Activated T-cell treated with anti-CD3 and anti-CD28 coated beads, Interleukin-2, amount 50 U/mL, for 48 hours (primary cell): ENCODE measurements at places on chromosomes 4 and X.
A peak's percentile ranks its signal among the peaks of the same experiment; 100 is the strongest.

DNA sequence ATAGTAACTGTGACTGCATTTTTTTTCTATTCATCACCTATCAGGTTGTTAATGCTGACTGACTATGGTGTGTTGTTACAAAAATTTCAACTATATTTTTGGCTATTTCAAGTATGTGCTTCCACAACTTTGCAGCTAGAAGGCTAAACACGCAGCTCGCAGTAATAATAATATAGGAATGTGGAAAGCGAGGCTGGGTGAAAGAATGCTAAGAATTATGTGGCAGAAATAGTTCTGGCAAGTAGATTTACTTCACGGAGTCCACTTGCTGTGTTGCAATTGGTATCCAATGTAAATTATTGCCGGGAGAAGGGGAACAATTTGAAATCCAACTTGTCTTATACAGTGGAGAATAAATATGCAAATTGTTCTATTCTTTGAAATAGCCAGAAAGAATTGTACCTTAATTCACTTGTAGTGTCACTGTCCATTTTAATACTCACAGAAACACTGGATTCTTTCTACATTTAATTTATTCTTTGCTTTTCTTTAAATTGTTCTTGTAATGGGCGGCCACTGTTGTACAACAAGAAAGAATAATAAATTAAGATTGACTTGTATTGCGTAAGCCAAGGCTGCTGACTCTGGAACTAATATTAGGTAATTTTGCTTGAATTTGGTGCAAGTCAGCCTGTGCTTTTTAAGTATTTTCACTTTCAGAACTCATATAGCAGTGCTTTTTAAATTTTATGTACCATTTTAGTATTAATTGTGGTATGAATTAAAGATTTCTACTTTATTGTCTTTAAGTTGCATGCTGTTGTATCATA, 154.9 kb downstream of the FRMPD4 start:
- no peak for DNase-seq

DNA sequence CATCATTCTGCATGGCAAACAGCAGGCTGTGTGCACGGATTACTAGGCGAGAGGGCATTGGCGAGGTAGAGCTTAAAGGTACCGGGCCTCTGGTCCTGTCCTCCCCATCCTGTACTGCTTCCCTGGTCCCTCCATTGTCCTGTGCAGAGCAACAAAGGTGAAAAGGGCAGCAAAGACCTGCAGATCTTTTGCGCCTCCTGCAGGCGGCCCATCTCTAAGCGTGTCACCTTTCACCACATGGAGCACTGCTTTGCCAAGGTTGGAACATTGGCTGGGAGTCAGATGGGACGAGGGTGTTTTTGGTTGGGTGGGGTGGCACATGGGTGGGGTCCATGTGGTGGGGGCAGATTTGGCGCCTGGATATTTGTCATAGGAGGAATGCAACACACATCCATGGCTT, 64.7 kb upstream of the UXT start:
- DNase-seq: peak; percentile 52

DNA sequence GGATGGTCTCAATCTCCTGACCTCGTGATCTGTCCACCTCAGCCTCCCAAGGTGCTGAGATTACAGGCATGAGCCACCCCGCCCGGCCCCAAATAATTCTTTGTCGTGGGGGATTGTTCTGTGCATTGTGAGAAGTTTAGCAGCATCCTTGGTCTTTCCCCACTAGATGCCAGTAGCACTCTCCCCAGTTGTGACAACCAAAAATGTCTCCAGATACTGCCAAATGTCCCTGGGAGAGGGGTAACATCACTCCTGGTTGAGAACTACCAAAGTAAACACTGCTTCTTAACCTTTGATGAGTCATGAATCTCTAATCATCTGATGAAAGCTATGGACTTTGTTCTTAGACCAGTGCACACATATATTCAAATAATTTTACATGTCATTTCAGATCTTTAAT, 90.7 kb upstream of the BRS3 start:
- DNase-seq: no peak

GRCh38 chr4:89123451-89123851, 12.1 kb downstream of the TIGD2 start:
- DNase-seq: no peak

DNA sequence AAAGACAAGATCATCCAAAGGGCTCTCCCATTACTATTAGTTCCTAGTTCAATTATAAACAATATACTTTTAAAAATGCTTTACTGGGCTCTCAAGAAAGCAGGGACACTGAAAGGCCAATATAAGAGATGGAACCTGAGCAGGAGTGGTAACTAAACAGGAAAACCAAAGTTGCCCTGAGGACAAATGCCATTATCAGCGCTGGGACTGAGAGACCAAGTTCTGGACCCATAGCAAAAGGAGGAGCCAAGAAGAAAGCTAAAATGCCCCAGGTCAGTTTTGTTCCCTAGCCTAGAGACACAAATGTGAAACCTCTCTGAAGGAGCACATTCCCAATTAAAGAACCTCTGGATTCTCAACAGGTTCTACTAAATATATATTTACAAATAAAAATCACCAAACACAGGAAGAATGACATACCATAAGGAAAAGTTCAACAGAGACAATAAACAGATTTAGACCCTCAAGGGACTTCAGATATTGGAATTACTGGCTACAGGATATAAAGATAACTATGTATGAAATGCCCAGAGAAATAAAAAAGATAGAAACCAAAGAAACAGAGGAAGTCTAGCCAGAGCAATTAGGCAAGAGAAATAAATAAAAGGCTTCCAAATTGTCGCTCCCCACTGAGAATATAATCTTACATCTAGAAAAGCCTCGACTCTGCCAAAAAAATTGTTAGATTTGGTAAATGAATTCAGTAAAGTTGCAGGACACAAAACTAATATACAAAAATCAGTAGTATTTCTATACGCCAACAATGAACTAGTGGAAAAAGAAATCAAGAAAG, 67.1 kb downstream of the KLHL8 start:
- DNase-seq: no peak

- no peak for DNase-seq
These were observed 115.9 kb downstream of the MAGEC2 start for GRCh38 chrX:142089193-142089592.

DNA sequence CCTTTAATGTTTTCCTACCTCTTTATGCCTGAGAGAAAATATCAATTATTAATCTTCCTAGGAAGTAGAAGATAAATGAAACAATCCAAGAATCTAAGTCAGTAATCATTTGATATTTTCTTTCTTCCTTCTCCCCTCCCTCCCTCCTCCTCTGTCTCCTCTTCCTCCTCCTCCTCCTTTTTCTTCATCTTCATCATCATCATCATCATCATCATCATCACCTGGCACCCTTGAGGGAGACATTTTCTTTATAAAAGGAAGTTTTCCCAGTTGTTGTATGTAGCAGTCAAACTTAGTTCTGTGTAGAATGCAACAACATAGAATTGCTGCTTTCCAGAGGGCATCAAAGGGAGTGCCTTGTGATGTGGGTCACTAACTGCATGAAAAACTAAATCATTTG, 100.1 kb downstream of the SLC10A6 start:
- DNase-seq: no peak

DNA sequence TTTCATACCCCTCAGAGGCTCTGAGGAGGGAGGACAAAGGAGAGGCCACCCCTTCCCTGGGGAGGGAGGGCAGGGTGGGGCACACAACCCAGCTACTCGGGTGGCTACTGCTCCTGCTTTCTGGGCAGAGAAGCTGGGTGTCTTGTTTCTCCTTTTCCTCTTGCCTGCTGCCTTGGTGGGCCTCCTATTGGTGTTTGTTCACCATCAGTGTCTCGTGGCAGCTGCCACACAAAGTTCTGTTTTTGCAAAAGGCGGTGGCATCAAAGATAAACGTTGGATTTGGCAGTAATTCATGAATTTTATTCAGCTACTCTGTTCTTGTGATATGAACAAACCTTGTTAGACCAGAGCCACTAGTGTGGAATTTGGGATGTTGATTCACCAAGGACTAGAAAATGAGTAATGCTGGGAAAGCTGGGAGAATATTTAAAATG, 153.0 kb upstream of the SCML1 start:
- DNase-seq: no peak

DNA sequence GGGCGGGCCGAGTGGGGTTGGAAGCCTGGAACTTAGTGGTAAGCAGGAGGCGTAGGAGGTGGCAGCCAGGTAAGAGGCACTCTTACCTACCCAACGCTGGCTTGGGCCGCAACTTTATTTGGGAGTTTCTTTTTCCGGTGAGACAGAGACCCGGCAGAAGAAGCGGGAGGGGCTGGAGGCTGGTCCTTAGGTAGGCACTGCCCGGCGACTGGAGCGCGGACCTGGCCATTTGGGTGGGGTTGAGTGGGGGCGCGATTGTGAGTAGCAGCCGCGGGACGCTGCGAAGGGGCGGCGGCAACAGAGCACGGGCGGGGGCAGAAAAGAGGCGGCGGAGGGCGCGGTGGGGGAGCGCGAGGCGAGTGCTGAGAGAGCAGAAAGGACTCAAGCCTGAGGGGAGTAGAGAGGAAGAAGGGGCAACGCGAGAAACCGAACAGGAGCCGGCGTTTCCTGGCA, 334 bp upstream of the POU4F2 start:
- no peak for DNase-seq

- DNase-seq: peak; percentile 74
These were observed 1.2 kb downstream of the CPEB2 start for GRCh38 chr4:15003401-15003890.

- no peak for DNase-seq
These were observed 21.9 kb upstream of the RP2 start for GRCh38 chrX:46814966-46815365.

GRCh38 chrX:31449081-31449480, 377.2 kb upstream of the FTHL17 start:
- DNase-seq: no peak

DNA sequence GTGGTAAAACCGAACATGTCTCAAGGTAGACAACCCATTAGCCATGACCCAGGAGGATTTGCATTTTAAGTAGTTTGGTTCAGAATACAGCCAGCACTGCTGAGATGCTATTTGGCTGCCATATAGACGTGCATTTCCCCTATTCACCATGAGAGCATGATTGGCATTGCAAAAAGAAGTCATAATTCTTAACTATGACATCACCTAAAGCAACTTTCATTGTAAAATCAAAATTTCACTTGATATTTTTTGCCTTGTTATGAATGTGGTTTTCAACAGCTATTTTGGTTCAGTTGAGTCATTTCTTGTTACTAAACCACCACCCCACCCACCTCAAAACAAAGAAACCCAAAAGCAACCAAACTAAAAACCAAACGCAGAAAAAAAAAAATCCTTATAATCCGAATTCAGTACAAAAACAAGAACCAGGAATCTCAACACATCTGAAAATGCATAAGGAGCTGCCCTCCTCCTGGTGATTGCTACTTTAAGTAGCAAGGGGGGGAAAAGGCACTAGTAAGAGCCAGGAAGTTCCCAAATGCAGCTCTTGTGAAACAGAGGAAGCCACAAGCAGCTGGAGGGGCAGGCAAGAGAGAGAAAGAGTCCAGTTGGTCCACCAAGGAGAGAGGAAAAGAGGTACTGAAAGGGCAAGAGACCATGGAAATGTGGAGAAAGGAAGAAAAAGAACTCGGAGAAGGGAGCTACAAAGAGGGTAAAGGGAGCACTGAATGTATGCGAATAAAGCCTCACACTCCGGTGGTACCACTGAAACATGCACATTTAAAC, 3.1 kb downstream of the SLITRK4 start:
- no peak for DNase-seq

GRCh38 chr4:178672512-178672911, 1230.3 kb upstream of the AGA start:
- DNase-seq: no peak

DNA sequence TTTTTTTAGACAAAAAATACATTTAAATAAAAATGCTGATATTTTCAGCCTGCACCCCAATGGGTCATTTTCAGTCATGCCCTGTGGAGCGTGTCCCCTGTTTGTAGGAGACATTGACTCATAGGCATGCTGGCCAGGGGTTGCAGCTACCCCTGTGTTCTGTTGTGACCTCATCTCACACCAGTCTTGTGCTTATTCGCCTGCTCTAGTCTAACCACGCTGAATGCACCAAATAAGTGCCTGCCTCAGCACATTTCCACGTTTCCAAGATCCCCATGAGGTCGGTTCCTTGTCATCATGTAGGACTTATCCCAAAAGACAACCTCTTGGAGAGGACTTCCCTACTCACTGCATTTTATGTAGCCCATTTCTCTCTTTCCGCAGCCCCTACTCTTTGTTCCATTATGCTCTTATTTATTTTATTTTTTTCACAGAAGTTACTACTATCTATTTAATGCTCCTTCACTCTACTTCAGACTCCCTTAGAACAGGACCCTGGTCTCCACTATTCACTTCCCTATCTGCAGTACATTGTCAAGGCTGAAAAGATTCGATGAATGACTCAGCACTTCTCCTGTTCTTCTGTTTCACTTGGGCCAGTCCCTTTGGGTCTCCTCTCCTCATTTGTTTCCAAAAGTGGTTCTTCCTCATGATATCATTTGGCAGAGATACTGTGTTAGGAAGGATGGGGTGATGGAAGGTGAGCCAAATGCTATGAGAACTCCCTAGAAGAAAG, 109.7 kb downstream of the MSL3 start:
- DNase-seq: no peak

DNA sequence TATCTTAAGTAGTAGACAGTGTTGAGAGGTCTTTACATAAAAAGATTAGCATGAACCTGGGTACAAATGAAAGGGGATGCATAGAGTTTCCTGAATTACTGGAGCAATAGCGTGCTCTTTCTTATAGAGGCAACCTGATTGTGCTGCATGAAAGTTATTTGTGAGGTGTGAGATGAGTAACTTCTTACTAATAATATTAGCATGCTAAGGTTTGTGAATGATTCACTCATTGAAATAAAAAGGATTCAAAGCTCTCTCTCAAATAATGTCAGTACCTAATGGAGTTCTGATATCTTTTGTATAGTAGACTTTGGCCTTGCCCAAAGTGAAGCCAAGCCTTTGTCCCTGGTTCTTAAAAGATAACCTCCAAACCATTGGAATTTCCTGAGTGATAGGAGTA, 131.0 kb upstream of the CXXC4 start:
- no peak for DNase-seq

- DNase-seq: no peak
These were observed 257.5 kb upstream of the SLC7A11 start for GRCh38 chr4:138499627-138500026.

DNA sequence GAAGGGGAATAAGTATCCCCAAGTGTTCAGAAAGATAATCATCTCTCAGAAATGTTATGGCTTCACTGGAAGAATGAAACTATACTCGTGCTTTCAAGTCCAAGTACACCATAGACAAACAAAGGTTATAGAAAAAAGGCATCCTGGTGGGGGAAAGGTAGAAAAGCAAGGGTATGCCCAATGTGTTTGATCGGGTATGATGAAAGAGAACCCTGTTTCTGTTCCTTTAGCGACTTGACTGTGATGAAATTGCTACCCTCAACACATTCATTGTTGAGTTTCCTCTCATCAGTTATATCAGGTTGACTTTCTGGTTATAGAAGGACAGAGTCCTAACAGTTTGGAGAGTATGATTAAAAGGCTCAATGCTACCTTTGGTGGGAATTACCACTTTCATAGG, 464.3 kb downstream of the GRXCR1 start:
- no peak for DNase-seq
